Activated effector memory CD4-positive, alpha-beta T cell treated with Interleukin-2 at 50 U/mL for 16 hours (primary cell): ENCODE measurements at places on chromosomes 4 and X.

- no peak for DNase-seq
These were observed 75.0 kb upstream of the DHX15 start for GRCh38 chr4:24659241-24659961.

- DNase-seq = peak; percentile 25
These were observed 1.5 kb upstream of the PAPSS1 start for GRCh38 chr4:107721436-107722100.

GRCh38 chr4:101211146-101211553 is 136.2 kb downstream of the PPP3CA start:
- DNase-seq = no peak

DNA sequence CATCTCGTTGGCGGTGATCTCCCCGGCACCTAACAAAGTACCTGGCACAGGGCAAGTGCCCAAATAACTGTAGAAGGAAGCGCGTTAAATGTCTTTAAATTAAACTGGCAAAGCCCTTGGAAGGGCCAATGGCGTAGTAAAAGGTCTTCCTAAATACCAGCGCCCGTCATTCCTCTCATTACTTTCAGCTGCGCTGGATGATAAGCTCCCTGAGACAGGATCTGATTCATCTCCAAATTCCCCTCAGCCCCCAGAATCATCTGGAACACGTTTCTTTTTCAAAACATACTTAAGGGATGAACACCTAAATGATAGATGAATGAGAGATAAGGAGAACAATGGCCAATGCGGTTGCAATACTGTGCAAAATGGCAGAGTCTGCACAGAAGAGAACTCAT is 95.1 kb downstream of the AFAP1 start:
- no peak for DNase-seq

DNA sequence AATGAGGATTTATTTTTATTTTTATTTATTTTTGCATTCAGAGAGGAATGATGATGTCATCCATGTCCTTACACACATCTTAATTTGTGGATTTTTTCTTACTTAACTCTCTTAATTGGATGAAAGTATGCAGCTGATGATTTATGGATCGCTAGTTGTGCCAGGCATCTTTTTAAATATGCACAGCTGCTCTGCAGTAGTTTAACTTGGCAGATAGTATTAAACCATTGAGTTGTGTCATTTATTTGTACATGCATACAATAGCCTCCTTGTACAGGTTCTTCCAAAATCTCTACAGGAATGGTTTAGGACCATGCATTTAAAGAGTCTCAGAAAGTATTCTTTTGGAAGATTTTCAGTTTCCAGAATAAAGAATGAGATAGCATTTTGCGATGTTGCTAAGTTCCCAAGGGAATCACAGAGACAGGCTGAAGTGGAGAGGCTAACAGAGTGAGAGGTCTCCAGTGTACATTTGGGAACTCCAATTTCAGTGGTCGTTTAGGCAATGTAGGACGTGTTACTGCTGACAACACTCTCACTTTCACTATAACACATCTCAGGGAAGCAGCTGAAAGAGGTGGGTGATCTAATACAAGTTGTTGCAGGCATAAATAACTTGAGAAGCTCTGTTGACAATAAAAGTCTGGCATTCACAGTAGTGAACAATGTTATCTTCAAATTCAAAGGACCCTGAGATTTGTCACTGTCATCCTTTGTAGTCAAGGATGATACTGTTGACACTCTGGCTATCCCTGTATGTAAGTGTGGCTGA is 49.9 kb upstream of the SCRG1 start:
- no peak for DNase-seq

GRCh38 chrX:72381439-72382201 is 75.9 kb upstream of the CITED1 start:
- no peak for DNase-seq

DNA sequence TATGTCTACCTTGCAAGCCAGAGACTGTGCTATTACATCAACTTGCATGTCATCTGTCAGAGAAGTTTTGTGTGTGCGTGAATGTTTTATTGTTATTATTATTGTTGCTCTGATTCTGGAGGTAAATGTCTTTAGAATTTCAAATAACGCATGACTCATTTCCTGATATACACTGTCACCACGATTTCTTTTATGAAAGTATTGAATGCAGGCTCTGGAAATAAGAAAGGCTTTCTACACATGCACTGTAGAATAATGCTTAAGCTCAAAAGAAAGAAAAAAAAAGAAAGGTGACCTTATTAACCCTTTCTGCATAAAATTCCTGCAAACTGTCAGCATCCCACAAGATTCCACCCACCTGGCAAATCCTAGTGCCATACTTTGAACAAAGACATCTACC is 632.9 kb downstream of the ZNF674 start:
- DNase-seq = no peak

GRCh38 chrX:14753441-14753840 is 119.4 kb downstream of the FANCB start:
- no peak for DNase-seq

DNA sequence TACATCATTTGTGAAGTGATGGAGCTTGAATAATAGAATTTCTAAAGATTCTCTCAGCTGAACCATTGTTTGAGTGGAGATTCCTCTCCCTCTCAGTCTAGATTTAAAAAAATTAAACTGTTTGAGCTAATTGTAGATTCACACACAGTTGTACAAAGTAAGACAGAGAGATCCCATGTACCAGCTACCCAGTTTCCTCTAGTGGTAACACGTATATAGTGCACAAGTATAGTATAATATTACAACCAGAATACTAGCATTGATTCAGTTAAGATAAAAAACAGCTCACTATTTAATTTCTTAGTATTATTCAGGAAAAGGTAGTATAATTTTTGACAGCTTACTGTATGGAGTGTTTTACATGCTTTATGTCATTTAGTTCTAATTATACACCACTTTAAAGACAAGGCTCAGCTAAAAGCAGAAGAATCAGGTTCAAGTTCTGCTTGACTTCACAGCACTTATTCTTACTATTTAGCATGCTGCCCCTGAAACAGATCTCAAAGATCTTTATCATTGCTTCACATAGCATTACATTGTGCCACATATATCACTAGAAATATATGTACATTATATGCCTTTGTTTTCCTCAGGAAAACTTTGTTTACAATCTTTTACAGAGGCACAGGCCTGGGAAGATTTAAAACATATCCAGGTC is 136.1 kb downstream of the SNCA start:
- no peak for DNase-seq
